Activated CD4-positive, CD25-positive, alpha-beta regulatory T cell (primary cell): ENCODE measurements at places on chromosomes 3 and 15.
A peak's percentile ranks its signal among the peaks of the same experiment; 100 is the strongest.

- DNase-seq: peak; percentile 1
Measured at GRCh38 chr3:176872771-176873209, 324.5 kb downstream of the TBL1XR1 start.

DNA sequence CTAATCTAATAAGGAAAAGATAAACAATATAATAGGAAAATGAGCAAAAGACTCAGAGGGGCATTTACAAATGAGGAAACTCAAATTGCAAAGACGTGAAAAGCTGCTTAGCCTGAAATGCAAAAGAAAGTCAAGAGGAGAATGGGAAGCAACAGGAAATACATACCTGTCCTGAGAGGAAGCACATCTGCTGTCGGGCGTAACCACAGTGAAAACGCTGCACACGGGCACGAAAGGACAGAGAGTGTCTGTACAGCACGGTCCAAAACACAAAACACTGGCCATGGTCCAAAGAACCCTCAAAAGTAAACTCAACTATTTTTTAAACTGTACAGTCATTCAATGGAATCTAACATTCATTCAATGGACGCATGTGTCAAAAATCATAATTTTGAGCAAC lies 100.6 kb downstream of the CHSY1 start:
- DNase-seq: no peak

GRCh38 chr3:9749645-9750555 lies at the start of gene OGG1:
TSS of gene OGG1 (plus strand) at chr3:9749952. CDS start at chr3:9750287, 335 bp downstream.
- peak; percentile 87 for DNase-seq

DNA sequence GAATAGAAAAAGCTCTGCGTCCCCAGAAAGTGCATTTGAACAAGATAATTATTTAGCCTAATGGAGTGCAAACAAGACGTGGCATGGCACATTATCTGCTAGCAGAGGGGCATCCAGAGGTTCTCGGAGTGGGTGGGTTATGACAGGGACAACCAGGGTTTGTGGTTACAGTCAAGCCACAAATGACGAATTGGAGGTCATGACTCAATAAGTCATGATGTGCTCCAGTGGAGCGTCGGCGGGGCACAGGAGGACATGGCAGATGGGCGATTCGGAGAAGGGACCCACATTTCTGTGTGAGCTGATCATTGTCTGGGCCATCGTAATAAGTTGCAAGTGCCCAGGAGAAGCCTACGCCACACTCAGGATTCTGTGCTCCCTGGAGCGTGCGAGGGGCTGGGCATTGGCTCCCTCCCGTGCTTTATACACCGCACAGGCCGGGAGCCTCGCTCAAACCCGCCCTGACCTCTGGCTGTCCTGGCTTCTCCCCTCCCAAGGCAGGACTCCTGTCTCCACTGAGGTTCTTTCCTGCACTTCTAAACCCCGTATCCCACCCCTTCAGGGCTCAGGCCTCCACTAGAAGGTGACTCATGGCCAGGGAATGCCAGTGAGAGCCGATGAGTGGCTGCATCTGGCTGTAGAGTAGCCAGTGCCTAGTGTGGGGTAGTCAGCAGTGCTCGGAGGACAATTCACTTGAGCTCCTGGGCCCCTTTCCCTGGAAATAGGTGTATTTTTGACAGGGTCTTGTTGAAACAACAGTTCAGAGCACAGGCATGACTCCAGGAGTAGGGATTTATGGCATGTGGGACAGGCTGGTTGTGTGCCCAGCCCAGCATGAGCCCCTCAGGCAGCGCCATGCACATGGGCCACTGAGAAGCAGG lies 67.4 kb downstream of the GRIP2 start:
- DNase-seq: no peak
